ENCODE measurements at places on chromosomes 2 and 18. TPM values are rescaled to one million over a fixed set of nuclear protein-coding genes. Genes with fewer than 3 reads are reported as not detected.
A peak's percentile ranks its signal among the peaks of the same experiment; 100 is the strongest.

Gene SOX11
- total RNA-seq = 11.9 TPM

GRCh38 chr2:136225950-136226835 is 108.2 kb upstream of the CXCR4 start:
- DNase-seq = no peak

Gene RAB12
- 95.0 TPM for total RNA-seq

Gene SFT2D3
- total RNA-seq = 9.0 TPM

- DNase-seq = peak; percentile 87
These were observed 8.6 kb upstream of the SOCS6 start for GRCh38 chr18:70280007-70280925.

Gene IRS1
- total RNA-seq = 6.6 TPM

DNA sequence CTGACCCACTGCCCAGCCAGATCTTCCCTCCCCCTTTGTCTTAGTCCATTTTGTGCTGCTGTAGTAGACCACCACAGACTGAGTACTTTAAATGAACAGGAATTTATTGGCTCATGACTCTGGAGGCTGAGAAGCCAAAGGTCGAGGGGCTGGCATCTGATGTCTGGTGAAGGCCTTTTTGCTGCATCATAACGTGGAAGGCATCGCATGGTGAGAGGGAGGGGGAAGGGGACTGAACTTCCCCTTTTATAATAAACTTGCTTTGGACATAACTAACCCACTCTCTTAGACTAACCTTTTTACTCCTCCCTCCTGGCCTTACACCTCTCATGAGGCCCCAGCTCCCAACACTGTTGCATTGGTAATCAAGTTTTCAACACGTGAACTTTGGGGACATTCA is 83.8 kb downstream of the MAP4K4 start:
- no peak for DNase-seq

Gene DYNAP
- total RNA-seq = not detected
